Skeletal muscle cell (primary cell): ENCODE measurements at places on chromosomes 3 and 15.

DNA sequence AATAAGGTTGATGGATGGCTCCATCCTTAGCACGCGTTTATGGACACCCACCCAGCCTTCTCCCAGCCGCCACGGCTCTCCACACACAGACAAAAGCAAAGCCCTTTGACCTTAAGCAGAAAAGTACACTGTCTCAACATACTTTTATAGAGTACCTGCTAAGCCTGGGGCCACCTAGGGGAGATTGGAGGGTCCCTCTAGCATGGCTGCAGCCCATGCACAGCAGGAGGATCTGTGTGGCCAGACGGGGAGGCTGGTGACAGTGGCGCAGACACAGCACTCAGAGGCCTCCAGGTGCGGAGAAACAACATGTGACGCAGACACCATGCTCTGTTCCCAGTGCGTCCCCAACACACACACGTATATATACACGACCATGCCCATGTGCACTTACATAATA lies 174.9 kb downstream of the XXYLT1 start:
- DNase-seq: no peak

GRCh38 chr15:56175788-56176187 lies 67.9 kb downstream of the RFX7 start:
- no peak for DNase-seq

DNA sequence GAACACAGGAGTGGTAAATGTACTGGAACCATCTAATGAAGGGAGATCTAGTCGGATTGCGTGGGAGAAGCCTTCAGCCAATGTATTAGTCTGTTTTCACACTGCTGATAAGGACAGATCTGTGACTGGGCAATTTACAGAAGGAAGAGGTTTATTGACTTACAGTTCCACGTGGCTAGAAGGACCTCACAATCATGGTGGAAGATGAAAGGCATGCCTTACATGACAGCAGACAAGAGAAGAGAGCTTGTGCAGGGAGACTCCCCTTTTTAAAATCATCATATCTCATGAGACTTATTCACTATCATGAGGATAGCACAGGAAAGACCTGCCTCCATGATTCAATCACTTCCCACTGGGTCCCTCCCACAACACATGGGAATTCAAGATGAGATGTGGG lies 17.0 kb downstream of the HRG start:
- no peak for DNase-seq

DNA sequence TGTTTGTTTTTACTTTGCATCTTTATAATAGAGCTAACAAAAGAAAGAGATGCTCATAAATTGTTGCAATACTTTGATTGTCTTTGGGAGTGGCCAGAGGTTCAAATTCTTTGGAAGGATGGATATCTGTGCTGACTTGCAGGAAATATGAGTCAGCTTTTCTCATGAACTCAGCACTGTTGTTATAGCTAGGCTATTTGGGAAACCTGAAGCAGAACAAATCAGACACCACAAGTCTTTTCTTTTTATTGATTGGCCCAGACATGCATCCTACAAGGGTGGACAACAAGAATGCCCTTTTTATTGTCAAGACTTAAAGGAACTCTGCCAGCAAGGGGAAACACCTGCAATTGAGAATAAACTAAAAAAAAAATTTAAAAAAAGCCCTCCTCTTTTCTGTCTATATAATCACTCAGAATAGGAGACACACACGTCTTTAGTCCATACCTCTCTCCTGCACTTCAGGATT lies 4.6 kb upstream of the DENND4A start:
- DNase-seq: peak; percentile 42

DNA sequence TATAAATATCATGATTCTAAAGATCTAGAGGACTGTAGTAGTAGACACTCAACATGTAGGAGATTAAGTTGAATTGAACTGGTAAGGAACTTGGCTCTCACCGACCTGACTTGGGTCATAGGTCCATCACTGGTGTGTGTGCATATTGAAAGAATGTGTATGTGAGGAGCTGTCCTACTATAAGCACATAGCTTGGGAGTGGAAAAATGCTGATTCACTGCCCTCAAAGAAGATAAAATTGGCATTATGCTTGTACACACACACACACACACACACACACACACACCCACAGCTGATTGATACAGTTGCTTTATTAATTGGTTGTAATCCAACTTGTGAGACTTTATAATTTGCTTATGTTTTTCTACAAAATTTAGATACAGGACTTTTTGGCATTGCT lies 411.0 kb upstream of the NR2F2 start:
- DNase-seq: no peak

DNA sequence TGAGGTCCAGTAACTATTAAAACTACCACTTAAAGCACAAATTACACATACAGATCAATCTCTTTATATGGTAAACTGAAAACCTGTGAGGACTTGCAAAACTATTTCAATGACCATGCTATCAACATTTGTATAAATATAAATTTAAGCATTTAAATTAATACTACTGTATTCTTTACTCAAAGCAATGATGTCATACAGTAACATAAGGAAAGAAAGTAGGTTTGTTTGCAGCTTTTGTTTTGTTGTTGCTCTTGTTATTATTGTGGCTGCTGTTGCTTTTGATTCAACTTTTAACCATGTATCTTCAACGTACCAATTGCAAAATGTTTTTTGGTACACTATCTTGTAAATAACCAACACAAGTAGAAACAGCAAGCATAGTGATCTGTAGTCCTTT lies 22.0 kb downstream of the CBLB start:
- DNase-seq: no peak

DNA sequence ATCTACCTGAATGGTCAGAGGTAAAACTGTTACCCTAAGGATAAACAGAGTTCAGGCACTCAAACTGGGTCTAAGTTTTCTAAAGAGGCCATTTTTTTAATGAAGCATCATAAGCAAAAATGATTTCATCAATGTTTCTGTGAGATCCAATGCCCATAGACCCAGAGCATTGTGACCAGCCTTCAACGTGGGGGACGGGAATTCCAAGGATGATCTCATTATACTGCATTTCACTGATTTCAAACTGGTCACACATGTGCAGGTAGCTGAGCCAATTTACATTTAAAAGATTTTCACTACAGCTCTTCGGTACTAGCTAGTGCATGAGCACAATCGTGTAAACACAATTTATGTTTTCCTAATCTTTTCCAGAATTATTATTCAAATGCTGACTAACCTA lies 472.9 kb downstream of the DIPK2A start:
- DNase-seq: no peak

- DNase-seq: no peak
These were observed 48.5 kb downstream of the HACD2 start for GRCh38 chr3:123536153-123536895.

DNA sequence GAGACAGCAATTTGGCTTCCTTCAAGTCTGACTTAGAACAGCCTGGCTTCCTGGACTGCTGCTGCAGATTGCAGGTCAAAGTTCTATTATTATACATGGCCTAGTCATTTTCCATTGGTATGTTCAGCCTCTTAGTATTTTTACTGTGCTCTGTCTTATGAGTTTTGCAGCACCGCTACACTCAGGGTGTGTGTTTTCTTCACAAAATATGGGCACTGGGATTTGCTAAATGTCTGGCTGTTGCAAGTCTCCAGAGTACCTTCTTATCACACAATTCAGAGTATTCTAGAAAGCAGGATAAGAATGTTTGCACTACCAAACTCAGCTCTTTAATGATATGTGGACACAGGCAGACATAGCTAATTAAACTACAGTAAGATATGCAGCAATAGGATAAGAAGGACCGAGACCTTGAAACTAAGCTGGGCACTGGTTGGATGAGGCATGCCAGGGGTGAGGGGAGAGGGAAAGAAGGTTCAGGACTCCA lies 203.0 kb upstream of the PDZRN3 start:
- no peak for DNase-seq

- no peak for DNase-seq
These were observed 210.3 kb upstream of the ONECUT1 start for GRCh38 chr15:53000409-53000808.

- no peak for DNase-seq
These were observed 35.9 kb downstream of the VGLL4 start for GRCh38 chr3:11607816-11608215.

- no peak for DNase-seq
These were observed 183.4 kb downstream of the KLHL25 start for GRCh38 chr15:85611361-85611760.

GRCh38 chr15:22958487-22959280 lies 21.5 kb downstream of the CYFIP1 start:
- DNase-seq: no peak

- no peak for DNase-seq
These were observed 479.8 kb downstream of the SHQ1 start for GRCh38 chr3:72368331-72368975.

DNA sequence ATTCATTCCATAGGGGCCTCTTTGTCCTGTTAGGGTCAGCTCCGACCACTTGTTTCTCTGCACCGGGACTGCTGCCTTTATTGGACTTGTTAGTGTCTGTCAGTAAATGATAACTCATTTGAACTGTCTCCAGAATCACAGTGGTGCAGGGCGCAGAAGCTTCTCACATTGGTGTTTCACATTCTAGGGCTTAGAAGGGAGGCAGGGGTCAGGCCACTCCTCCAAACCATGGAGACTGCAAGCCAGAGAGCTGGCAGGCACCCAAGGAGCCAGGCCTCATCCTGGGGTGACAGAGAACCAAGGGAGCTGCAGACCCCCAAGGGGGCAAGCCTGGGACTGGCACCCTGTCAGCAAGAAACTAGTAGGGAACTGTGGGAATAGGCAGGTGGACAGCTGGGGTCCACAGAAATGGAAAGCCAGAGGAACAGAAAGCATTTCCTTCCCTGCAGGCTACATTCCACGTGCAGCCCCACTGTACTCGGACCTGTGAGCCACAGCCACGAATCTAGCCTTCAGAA lies 49.1 kb downstream of the CCNL1 start:
- DNase-seq: no peak
